Suprapubic skin (tissue), 4 donors: ENCODE measurements at places on chromosomes 6 and 20.
A peak's percentile ranks its signal among the peaks of the same experiment; 100 is the strongest.

GRCh38 chr20:63553933-63554290 lies at the start of gene FNDC11:
FNDC11 (plus strand) TSS chr20:63554159; CDS start chr20:63555664, 1,505 bp downstream.
- H3K4me1 ChIP-seq = peaks cover 24% of the 10 kb centered on the region
- H3K27me3 ChIP-seq = peaks cover 11% of the 10 kb centered on the region
- H3K4me3 ChIP-seq = peak within 1 kb of the TSS; percentile 57

DNA sequence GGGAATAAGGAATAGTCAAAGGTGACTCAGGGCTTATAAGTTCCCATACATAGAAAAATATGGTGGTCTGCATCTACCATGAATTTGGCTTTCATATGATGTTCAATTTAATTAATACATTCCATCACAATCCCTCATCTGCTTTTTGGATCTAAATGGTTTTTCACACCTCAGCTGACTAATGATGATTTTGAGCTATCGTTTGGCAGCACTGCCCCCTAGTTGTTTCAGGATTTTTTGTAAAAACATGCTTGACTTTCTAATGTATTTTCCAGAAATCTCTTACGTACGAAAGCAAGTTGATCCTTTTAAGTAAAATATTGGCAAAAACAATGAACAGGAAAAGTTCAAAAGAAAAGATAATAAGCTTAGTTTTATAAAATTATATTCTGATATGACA lies 408.6 kb upstream of the ADGRB3 start:
- H3K4me3 ChIP-seq = no peak overlapping the region
- no peaks in the 10 kb centered on the region for H3K36me3 ChIP-seq
- no peaks in the 10 kb centered on the region for H3K4me1 ChIP-seq
- no peak overlapping the region for H3K27ac ChIP-seq
- no peaks in the 10 kb centered on the region for H3K27me3 ChIP-seq

- no peaks in the 10 kb centered on the region for H3K36me3 ChIP-seq
- H3K4me3 ChIP-seq = no peak overlapping the region
- H3K27ac ChIP-seq = no peak overlapping the region
- DNase-seq = no peak
- no peaks in the 10 kb centered on the region for H3K27me3 ChIP-seq
- no peaks in the 10 kb centered on the region for H3K4me1 ChIP-seq
Observed at GRCh38 chr6:154602296-154602695, 91.8 kb upstream of the CNKSR3 start.

DNA sequence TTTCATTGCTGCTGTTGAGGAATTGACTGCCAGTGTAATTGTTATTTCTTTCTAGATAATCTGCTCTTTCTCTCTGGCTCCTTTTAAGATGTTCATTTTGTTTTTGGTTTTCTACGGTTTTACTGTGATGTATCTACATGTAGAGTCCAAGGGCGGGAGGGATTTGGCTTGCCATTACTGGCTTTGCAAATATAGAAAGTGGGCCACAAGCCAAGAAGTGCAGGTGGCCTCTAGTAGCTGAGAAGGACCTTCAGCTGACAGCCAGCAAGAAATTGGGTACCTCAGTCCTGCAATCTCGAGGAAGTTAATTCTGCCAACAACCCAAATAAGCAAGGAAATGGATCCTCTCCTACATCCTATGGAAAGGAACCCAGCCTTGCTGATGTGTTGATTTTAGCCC lies 42.8 kb upstream of the GLP1R start:
- no peak overlapping the region for H3K27ac ChIP-seq
- H3K27me3 ChIP-seq = peaks cover 31% of the 10 kb centered on the region
- H3K4me1 ChIP-seq = no peaks in the 10 kb centered on the region
- no peak overlapping the region for H3K4me3 ChIP-seq
- no peaks in the 10 kb centered on the region for H3K36me3 ChIP-seq

DNA sequence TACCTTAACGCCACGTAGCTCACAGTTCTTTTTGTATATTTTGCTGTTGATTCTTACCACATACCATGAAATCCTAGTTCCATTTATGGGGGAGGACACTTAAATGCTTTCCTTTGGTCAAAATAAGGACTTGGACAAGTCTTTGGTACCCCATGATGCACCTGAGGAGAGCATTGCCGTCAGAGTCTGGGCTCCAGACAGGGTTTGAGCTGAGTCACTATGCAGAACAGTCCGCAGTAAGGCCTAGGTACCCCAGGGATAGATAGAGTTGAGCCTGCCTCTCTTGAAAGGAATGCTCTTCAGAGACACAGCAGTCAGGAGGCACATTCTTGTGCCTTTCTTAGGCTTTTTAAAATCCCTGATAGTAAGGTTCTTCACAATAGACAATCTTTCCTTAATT lies 6.0 kb downstream of the PARD6B start:
- no peak overlapping the region for H3K4me3 ChIP-seq
- peaks cover 15% of the 10 kb centered on the region for H3K4me1 ChIP-seq
- no peaks in the 10 kb centered on the region for H3K36me3 ChIP-seq

- no peak for DNase-seq
- no peak overlapping the region for H3K4me3 ChIP-seq
- no peaks in the 10 kb centered on the region for H3K4me1 ChIP-seq
- H3K36me3 ChIP-seq = peaks cover 71% of the 10 kb centered on the region
- H3K27me3 ChIP-seq = no peaks in the 10 kb centered on the region
- H3K27ac ChIP-seq = no peak overlapping the region
Observed at GRCh38 chr20:35034145-35034544, 58.5 kb downstream of the TRPC4AP start.

GRCh38 chr6:101079696-101080270 lies 198.7 kb upstream of the ASCC3 start:
- no peaks in the 10 kb centered on the region for H3K4me1 ChIP-seq
- no peak overlapping the region for H3K4me3 ChIP-seq
- H3K36me3 ChIP-seq = no peaks in the 10 kb centered on the region
- H3K27ac ChIP-seq = no peak overlapping the region
- no peaks in the 10 kb centered on the region for H3K27me3 ChIP-seq

DNA sequence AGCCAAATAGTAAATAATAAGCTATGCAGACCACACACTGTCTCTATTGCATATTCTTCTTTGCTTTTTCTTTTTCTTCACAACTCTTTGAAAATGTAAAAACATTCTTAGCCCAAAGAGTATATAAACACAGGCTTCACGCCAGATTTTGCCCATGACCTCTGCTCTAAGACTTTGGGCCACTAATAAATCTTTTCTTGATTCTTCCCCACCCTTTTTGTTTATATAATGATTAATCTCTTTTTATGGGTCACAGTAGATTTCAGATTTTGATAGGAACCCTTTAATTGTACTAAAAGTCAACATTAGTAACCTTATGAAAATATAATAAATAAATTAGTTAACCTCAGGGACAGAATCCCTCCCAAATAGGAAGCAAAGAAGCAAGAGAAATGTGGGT lies 15.8 kb upstream of the ENPP5 start:
- H3K4me1 ChIP-seq = no peaks in the 10 kb centered on the region
- no peaks in the 10 kb centered on the region for H3K27me3 ChIP-seq
- no peaks in the 10 kb centered on the region for H3K36me3 ChIP-seq
- no peak overlapping the region for H3K4me3 ChIP-seq
- H3K27ac ChIP-seq = no peak overlapping the region
- no peak for DNase-seq

DNA sequence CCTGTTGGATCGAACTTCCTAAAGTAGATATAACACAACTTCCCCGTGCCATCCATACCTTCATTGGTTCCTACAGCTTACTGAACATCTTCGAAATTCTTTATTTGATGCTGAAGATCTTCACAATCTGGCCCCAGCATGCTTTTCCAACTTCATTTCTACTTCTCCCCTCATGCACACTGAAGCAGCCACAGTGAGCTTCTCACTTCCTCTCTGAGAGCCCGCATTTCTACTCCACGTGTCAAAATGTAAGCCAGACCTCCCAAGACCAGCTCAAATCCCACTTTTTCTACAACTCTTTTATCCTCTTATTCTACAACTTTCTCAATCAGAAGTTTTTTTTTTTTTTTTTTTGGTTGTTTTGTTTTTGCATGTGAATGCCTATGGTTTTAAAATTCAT lies 254.7 kb downstream of the GMPR start:
- H3K27me3 ChIP-seq = no peaks in the 10 kb centered on the region
- H3K27ac ChIP-seq = no peak overlapping the region
- H3K36me3 ChIP-seq = no peaks in the 10 kb centered on the region
- H3K4me3 ChIP-seq = no peak overlapping the region

DNA sequence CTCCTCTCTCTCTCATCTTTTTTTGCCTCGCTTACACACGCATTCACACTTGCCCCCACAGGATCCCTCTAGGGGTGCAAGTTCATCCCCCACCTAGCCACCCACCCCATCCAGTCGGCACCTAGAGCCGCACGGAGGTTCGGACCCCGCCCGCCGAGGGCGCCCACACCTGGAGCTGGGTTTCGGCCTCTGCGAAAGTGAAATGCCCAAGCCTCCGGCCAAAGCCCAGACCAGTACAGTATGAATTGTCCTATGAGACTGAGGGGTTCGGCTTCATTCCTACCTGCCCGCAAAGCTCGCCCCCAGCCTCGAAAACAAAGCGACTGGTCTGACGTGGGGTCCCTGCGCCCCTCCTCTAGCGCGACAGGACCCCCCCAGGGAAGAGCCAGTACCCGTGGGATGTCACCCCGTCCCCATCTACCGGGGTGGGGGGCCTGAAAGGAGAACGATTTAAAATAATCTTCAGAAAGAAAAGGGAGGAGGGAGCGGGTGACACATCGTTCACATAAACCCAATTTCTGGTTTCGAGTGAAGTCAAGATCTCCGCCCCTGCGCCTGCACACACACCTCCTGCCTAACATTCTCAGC lies 1.5 kb downstream of the TFAP2A start:
- peaks cover 87% of the 10 kb centered on the region for H3K27me3 ChIP-seq
- no peaks in the 10 kb centered on the region for H3K36me3 ChIP-seq
- DNase-seq = no peak
- H3K27ac ChIP-seq = peak overlapping the region; percentile 98
- peaks cover 54% of the 10 kb centered on the region for H3K4me1 ChIP-seq

GRCh38 chr20:36236786-36237121 lies 476 bp downstream of the AAR2 start:
- peaks cover 22% of the 10 kb centered on the region for H3K36me3 ChIP-seq
- H3K27me3 ChIP-seq = no peaks in the 10 kb centered on the region
- peak overlapping the region; percentile 85 for H3K27ac ChIP-seq
- peaks cover 22% of the 10 kb centered on the region for H3K4me1 ChIP-seq
- DNase-seq = no peak
- peak overlapping the region; percentile 82 for H3K4me3 ChIP-seq

DNA sequence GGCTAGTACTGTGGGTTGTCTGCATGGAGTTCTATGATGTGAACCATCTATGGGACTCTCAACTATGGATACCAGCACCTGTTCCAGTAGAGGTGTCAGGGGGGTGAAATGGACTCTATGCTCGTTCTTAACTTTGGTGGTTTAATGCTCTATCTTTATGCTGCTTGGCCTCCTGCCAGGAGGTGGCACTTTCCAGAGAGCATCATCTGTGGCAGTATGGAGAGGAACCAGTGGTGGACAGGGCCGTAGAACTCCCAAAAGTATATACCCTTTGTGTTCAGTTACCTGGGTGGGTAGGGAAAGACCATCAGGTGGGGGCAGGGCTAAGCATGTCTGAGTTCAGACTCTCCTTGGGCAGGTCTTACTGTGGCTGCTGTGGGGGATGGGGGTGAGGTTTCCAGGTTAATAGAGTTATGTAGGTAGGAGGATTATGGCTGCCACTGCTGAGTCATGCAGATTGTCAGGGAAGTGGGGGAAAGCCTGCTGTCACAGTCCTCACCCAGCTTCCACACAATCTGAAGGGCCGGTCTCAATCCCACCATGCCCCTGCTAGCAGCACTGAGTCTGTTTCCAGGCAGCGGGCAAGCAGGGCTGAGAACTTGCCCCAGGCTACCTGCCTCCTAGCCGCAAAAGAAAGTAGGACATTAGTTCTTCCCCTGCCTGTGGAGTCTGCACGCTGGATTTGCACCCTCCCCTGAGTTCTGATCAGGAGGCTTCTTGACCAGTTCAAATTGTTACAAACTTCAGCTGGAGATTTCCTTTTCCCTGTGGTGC lies 284.0 kb downstream of the KCNQ5 start:
- no peaks in the 10 kb centered on the region for H3K27me3 ChIP-seq
- H3K36me3 ChIP-seq = no peaks in the 10 kb centered on the region
- DNase-seq = no peak

DNA sequence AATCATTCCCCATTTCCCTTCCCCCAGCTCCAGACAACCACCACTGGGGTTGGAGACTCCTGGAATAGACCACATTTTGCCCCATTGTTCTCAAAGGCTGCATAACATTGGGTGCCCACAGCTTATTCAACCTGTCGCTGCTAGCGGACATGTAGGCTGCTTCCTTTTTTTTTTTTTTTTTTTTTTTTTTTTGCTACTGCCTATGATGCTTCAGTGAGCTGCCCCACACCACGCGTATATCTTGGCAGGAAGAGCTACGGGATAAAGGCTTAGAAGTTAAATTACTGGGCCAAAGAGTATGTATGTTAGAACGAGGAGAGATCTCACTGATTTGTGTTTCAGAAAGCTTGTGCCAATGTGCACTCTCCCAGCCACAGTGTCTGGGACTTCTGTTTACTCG lies 7.0 kb downstream of the LBP start:
- no peak for DNase-seq
- H3K4me1 ChIP-seq = no peaks in the 10 kb centered on the region
- H3K27ac ChIP-seq = no peak overlapping the region
- no peak overlapping the region for H3K4me3 ChIP-seq

- H3K27me3 ChIP-seq = peaks cover 37% of the 10 kb centered on the region
- H3K36me3 ChIP-seq = no peaks in the 10 kb centered on the region
- no peak overlapping the region for H3K4me3 ChIP-seq
- no peak overlapping the region for H3K27ac ChIP-seq
Observed at GRCh38 chr6:44003345-44004061, 123.7 kb downstream of the MRPL14 start.

- H3K4me1 ChIP-seq = no peaks in the 10 kb centered on the region
- H3K36me3 ChIP-seq = no peaks in the 10 kb centered on the region
- no peak overlapping the region for H3K27ac ChIP-seq
- no peak for DNase-seq
- no peaks in the 10 kb centered on the region for H3K27me3 ChIP-seq
Observed at GRCh38 chr6:34576286-34576955, 20.3 kb upstream of the SPDEF start.

DNA sequence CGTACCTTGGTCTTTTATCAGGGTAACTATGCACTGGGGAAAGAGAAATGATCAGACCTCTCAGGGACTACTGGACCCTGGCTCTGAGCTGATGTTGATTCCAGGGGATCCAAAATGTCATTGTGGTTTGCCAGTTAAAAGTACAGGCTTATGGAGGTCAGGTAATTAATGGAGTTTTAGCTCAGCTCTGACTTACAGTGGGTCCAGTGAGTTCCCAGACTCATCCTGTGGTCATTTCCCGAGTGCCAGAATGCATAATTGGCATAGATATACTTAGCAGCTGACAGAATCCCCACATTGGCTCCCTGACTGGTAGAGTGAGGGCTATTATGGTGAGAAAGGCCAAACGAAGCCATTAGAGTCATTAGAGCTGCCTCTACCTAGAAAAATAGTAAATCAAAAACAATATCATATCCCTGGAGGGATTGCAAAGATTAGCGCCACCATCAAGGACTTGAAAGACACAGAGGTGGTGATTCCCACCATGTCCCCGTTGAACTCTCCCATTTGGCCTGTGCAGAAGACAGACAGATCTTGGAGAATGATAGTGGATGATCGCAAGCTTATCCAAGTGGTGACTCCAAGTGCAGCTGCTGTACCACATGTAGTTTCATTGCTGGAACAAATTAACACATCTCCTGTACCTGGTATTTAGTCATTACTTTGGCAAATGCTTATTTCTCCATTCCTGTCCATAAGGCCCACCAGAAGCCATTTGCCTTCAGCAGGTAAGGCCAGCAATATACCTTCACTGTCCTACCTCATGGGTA lies 152.4 kb downstream of the THBS2 start:
- no peaks in the 10 kb centered on the region for H3K27me3 ChIP-seq
- no peaks in the 10 kb centered on the region for H3K4me1 ChIP-seq
- DNase-seq = no peak
- no peak overlapping the region for H3K4me3 ChIP-seq
